ENCODE measurements at places on chromosomes 16 and 17.

GRCh38 chr17:75504347-75505151 lies 10.8 kb downstream of the CASKIN2 start:
- no peak for DNase-seq

DNA sequence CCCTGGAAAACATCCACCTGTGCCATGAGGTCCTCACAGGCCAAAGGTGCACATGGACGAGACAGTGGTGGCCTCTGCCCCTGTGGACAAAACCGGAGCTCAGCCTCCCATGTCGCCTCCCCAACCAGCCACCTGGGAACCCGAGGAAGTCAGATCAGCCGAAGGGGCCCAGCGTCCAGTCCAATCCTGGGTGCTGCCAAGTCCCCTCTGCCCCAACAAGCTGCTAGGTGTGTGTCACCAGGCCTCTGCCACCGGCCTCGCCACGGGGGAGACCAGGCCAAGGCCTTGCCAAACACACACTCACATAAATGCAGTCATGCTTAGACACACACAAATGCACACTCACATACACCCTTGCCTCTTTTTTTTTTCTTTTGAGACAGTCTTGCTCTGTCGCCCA lies 167.8 kb downstream of the RBFOX3 start:
- no peak for DNase-seq

GRCh38 chr17:48646183-48647102 lies 20.3 kb upstream of the HOXB9 start:
- DNase-seq, result no peak

DNA sequence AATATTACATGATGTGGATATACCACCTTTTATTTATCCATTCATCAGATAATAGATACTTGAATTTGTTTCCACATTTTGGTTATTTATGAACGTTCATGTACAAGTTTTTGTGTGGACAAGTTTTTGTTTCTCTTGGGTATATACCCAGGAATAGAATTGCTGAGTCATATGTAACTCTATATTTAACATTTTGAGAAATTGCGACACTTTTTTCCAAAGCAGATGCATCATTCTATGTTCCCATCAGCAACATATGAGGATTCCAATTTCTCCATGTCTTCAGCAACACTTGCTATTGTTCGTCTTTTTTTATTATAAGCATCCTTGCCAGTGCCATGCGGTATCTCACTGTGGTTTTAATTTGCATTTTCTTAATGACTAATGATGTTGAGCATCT lies 93.9 kb downstream of the GSG1L start:
- no peak for DNase-seq

Data from skeletal muscle cell (primary cell).